C1 segment of cervical spinal cord (tissue), 14 donors: ENCODE measurements at places on chromosomes 5 and 9.

- DNase-seq: no peak
Observed at GRCh38 chr5:16508730-16509531, 43.3 kb upstream of the ZNF622 start.

DNA sequence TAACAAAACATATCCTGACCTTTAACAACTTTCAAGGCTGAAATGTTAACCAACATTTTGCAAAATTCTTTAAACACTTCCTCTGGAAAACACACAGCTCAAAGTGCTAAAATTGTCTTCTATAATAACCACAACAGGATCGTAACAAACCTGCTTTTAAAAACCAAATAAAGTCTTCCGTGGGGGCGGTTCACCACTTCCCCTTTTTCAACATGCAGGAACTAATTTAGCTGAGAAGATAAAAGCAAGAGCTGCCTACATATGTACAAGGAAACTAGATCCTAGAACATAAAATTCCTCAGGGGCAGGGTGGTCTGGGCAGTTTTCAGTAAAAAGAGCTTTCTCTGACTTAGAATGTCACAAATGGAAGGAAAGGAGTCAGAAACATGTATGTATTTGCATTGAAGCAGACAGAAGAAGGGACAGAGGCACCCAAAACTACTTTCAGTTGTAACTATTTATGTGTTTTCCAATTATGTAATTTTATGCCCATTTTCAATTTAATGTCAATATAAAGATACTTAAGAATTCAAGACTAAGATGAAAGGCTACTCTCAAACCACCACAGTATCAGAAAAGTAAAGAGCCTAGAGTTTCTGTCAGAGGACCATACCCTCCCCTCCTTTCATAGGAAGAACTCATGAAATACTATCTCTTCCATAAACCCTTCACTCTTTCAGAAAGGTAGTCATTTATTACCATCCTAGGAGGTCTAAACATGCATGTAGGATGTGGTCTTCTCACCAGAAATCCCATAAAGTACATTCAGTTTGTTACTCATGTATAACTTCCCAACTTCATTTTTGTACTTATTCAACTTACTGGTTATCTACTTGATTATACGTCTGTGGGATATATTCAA is 185.9 kb upstream of the RASA1 start:
- no peak for DNase-seq

- DNase-seq: no peak
Observed at GRCh38 chr9:98742325-98743280, 33.9 kb upstream of the GABBR2 start.

GRCh38 chr9:38172586-38172985 is 103.6 kb upstream of the SHB start:
- DNase-seq: no peak

GRCh38 chr5:176500511-176500910 is 36.7 kb downstream of the RNF44 start:
- no peak for DNase-seq

GRCh38 chr5:180658774-180659564 is 9.6 kb upstream of the FLT4 start:
- DNase-seq: no peak

DNA sequence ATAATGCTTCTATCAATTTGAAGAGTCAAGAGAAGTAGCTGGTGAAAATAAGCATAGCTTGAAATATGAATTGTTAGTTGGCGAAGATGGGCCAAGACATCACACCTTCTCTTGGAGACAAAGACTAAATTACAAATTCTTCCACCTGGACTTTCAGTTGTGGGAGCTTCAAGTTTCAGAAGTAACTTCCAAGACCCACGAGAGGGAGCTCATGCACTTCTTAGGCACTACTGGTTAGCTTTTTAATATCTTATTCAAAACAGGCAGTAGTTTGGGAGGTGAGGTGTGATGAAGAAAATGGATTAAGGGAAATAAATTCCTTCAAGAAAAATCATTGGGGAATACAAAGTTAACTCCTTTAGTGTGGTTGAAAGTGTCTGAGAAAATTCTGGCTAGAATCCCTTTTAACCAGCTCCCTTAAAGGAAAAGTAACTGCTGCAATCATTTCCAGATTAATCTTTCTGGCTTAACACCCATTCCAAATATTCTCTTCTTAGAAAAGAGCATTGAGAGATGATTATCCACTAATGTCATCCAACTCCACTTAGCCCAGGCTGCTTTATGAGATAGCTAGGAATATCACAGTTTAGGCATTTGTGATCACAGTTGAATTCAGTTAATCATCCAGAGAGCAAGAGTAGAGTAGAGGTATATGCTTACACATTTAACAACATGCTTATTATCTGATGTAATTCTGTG is 139.5 kb upstream of the DMRTA1 start:
- no peak for DNase-seq
